ENCODE measurements at places on chromosomes 16 and 17. TPM values are rescaled to one million over a fixed set of nuclear protein-coding genes. Genes with fewer than 3 reads are reported as not detected.
A peak's percentile ranks its signal among the peaks of the same experiment; 100 is the strongest.

GRCh38 chr16:80631581-80631980 lies 90.8 kb downstream of the DYNLRB2 start:
- peak; percentile 16 for DNase-seq

DNA sequence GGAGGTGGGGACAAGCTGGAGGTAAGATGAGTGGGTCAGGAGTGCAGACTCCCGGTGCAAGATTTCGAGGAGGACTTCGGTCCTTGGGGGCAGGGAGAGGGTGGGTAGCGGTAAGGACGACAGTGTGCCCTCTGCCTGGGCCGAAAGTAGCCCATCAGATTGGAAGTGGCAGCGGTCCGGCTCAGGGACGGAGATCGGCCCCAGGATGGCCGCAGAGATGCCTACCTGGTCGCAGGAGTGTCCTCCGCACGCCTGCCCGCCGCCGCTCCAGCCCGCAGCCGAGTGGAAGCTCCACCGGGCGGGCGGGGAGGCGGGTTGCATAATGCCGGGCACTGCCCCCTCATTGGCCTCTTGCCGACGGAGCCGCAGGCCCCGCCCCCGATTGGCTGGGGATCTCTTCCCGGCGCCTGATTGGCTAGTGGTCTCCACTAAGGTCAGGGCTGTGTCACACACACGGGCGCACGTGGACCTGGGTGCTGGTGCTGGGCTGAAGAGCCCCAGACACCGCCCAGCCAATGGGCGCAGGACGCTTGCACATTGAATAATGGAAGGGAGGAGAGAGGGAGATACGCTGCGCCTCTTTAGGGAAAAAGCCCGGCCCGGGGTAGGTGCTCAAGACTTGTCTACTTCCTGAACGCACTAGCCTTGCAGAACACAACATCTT lies at the start of gene PER1:
Gene PER1, minus strand, starts transcription at position 293 of the 664 bp plus-strand sequence. CDS start 1,698 bp downstream, outside the sequence.
- peak; percentile 98 for DNase-seq

DNA sequence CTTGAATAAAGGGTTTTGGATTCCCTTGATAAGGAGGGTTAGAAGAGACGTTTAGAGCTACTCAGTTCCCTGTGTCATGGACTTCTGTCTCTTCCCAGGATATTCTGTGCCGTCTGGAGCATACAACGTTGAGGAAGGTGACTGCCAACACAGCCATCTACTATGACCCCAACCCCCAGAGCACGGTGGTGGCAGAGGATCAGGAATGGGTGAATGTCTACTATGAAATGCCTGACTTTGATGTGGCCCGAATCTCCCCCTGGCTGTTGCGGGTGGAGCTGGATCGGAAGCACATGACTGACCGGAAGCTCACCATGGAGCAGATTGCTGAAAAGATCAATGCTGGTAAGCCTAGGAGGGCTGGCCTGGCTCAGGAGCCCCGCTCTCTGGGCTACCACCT lies 24.7 kb downstream of the POLR2A start:
- DNase-seq: no peak

DNA sequence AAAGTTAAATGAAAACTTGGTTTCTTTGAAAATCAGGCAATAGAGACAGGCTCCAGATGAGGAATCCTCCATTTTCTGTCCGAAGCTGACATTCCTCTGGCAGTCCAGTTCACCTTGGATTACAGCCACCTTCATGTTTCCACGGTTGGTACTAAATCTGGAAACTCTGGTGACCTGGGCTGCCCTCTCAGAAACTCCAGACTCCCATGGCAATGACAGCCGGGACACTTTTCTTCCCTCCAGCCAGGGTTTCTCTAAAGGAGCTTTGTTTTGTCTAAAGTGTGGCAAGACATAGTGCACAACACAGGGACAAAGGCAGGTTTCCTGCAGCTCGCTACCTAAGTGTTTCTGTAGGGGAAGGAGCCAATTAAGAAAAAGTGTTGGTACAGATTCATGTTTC lies 36.0 kb downstream of the CLUAP1 start:
- peak; percentile 15 for DNase-seq

DNA sequence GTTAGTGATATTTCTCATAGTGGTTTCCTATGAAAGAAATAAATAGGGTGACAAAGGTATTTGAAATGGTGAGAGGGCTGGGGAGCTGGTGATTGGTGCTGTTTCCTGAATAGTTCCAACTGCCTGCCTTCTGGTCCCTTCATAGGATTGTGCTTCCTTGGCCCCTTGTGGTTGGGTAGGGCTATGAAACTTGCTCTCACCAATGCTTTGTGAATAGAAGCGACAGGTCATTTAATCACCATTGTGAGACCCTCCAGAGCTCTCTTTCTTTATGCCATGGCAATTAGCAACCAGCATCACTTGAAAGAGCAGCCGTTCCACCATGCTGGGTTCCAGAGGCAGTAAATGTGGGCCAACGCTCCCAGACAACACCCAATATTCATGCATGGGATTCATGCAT lies 23.7 kb upstream of the WWOX start:
- DNase-seq: no peak

- DNase-seq: no peak
Measured at GRCh38 chr17:70332356-70333210, 163.3 kb downstream of the KCNJ2 start.

DNA sequence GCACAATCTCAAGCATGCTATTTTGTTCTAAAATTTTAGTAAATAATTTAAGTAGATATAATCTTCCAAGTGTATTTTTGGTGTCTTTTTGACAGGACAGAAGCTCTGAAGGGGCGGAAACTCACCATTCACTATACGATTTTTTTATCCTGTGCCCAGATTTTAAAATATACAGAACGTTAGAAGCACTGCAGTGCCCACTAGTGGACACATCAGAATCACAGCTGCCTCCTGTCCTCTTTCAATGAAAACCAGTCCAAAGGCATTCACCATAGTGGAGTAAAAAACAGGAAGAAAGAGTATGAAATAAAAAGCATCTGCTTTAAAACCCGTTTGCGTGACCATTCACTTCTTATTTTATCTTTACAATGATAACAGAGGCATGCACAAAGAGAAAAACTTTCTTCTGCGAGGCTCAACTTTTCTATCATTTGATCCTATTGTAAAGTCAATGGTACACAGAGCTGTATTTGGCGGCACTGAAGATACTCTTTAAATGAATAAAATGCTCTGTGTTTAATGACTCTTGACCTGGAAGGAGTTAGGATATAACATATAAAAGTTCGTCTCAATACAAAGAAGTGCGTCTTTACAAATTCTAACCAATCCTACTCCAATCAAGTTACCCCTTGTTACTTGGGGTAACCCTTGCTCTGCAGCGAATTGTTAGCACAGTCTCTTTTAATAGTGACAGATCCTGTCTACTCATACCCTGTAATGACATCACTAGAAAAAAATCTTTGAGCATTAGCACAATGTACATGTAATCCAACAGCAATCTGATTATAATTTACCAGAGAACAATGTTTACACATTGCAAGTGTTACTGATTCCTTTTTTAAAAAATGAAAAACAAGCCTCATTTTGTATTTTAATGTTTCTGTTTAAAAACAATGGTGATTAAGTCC lies 339.8 kb upstream of the PSMD7 start:
- peak; percentile 80 for DNase-seq

- DNase-seq: peak; percentile 96
Measured at GRCh38 chr16:19113577-19114358, at the start of gene ITPRIPL2. Gene ITPRIPL2, plus strand, starts transcription at chr16:19113964. Its CDS starts 498 bp downstream, at chr16:19114462.

GRCh38 chr17:40602445-40603443 lies 37.5 kb upstream of the CCR7 start:
- DNase-seq: no peak

DNA sequence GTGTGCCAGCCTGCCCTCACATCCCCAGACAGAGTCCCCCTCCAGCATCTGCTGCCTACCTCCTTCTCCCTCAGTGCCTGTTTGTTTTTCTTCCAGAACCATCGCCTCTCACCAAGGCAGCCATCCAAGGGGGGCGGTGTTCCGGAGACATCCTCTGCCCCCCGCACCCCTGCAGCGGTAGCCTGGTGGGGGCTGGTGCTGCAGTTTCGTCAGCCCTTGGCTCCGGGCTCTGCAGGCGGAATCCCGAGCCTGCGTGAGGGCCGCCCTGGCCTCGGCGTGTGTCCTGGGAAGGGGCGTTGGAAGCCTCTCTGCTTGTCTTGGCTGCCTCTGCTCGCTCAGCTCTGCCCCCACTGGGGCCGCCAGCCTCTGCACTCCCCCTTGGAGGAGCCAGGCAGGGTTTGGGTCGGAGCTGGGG lies 126.0 kb upstream of the CIBAR2 start:
- peak; percentile 91 for DNase-seq

DNA sequence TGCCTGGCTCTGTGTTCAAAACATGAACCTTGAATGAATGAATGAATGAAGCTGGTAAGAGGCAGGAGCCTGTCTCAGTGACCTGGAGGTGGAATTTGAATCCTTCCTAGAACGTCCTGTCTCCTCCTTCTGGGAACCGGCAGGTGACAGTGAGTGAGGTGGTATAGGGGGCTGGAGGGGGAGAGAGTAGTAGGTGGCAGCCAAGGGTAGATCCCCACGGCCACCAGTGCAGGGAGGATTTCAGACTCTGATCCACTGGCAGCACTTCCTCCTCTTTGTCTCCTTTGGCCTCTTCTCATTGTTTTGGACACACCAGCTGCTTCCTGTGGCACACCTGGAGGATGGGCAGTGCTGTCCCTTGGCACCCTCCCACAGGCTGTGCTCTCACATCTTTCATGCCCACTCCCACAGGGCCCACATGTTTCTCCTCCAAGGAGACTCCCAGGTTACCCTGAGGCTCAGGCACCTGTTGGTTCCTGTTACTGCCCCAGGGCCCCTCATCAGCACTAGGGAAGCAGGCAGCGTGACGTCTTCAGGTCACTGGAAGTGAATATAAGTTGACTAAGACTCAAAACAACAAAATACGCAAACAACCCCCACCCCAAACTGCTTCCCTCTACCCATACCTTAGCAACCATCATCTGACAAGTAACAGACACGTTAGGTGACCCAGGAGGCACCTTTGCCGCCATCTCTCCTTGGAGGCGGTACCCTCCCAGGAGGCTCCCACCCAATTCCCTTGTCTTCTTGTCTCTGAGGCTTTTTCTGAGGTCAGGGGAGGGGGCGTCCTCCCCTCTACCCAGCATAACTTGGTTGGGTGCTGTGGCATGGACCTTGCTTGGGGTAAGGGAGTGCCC lies 84.6 kb downstream of the N4BP1 start:
- no peak for DNase-seq

- DNase-seq: no peak
Measured at GRCh38 chr16:79190542-79190941, 410.0 kb downstream of the MAF start.

The PRDM7 gene
- total RNA-seq: not detected

All from GM23248 (cell line).